Fibroblast of the aortic adventitia (primary cell): ENCODE measurements at places on chromosomes 11 and 22. TPM values are rescaled to one million over a fixed set of nuclear protein-coding genes. Genes with fewer than 3 reads are reported as not detected.

LRRC74B gene
- not detected in 2 replicates for total RNA-seq

RFPL2 gene
- not detected in 2 replicates for total RNA-seq

OR8A1 gene
- total RNA-seq = not detected in 2 replicates

RNF121 gene
- 13.0 and 22.9 TPM in 2 replicates for total RNA-seq

VSIG2 gene
- not detected in 2 replicates for total RNA-seq

SLN gene
- total RNA-seq = not detected in 2 replicates

RAPSN gene
- 0.09 TPM in 1 of 2 replicates, not detected in the other for total RNA-seq

EWSR1 gene
- total RNA-seq = 108 and 176 TPM in 2 replicates

- no peak for DNase-seq
Observed at GRCh38 chr22:49307481-49307830, 520.2 kb downstream of the BRD1 start.

- no peak for DNase-seq
Observed at GRCh38 chr11:47716692-47717091, 1.5 kb upstream of the AGBL2 start.

DNA sequence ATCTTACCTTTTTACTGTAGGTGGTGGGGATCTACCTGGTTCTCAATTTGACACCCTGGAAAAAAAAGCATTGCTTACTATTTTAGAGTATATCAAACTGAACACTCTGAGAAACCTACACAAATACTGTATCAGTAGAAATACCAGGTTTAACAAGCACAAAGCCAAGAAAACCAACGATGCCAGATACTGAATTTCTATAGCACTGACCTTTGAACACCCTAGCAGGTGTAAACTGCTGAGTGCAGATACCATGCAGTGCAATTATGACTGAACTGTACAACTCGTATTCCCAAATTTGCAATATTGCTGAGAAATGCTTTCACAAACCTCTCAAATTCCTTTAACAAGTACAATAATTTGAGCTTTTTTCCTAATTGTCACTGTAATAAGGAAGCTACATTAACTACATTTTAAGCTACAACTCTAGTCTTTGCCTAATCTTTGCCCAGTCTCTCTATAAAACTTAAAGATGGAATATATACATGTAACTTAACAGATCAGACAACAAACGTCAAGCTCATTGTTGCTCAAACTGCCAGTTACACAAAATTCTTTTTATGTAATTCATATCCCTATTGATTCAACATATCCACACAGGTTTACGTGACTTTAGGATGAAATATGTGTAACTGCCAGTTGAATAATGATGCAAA lies 8.9 kb downstream of the TAF1D start:
- DNase-seq = no peak

GRCh38 chr22:24455039-24455438 lies 27.6 kb downstream of the ADORA2A start:
- DNase-seq = no peak

- no peak for DNase-seq
Observed at GRCh38 chr22:31332886-31333285, 13.3 kb downstream of the PATZ1 start.
